ENCODE measurements at places on chromosomes 2 and 18.
A peak's percentile ranks its signal among the peaks of the same experiment; 100 is the strongest.

- no peak for DNase-seq
Observed at GRCh38 chr2:104092886-104093285, 761.0 kb upstream of the POU3F3 start.

DNA sequence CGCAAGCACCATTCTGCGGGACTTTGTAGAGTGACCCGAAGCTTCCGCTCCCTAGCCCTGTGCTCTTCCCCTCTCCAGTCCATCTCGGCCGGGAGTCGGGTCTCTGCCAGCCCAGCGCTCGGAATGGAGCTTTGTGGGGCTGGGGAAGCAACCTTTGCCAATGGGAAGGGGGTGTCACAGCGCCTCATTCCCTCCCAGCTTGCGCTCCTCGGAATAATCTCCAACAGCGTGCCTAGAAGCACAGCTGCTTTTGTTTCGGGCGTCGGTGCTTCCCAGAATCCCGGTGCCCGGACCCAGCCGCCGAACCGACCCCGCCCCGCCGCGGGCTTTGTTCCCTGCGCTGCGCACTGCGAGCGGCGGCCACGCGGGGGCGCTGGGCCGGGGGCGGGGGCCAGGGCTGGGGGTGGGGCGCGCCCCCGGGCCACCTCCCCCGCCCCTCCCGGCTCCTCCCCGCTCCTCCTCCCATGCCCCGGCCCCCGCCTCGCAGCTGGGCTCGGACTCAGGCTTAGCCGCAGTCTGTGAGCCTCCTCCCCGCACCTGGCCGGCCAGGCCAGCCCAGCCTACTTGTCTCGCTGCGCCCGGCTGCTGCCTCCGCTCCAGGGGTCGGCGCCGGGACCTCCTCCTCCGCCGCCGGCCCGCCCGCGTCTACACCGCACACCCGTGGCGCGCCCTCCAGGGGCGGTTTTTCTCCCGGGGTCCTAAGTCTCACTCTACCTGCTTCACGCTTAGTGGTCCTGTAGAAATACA lies 77.7 kb upstream of the SMAD2 start:
- DNase-seq, result peak; percentile 69

DNA sequence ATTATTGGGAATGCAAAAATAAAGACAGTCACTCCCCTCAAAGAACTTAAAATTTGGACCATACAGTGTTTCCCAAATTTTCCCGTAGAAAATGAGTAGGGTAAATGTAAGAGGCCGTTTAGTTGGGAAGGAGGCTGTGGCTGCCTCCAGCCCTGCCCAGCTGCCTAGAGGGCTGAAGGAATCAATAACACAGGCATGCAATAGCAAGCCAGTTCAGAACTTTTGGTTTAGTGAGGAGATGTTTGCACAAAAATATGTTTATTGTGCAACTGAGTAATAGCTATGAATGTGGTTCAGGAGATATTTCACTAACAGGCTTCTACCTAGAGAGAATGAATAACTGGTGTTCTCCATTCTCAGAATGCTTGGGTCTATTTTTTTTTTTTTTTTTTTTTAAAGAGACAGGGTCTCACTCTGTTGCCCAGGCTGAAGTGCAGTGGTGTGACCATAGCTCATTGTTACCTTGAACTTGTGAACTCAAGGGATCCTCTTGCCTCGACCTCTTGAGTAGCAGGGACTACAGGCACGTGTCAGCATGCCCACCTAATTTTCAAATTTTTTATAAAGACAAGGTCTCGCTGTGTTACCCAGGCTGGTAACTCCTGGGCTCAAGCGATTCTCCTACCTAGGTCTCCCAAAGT lies 23.6 kb downstream of the UGP2 start:
- no peak for DNase-seq

DNA sequence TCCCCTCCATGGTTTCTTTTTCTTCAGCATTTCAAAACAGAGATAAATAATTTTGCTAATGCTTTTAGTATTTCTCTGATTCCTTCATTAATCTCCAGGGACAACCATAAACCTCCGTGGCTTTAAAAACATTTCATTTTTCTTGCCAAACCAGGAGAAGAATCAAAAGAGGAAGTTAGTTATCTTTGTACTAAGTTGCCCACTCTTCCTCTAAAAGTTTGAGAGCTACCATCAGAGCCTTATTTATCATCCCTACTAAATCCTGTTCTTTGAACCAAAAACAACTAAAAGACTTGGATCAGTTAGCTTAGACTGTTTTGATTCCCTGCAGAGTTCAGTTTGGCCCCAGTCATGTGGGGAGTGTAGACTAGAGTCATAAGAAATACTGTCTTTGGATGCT lies 208.4 kb downstream of the SETBP1 start:
- DNase-seq, result no peak

- DNase-seq, result no peak
Observed at GRCh38 chr2:229586012-229586411, 128.3 kb downstream of the DNER start.
